Stimulated activated CD8-positive, alpha-beta memory T cell treated with anti-CD3 and anti-CD28 coated beads, Interleukin-7, amount 100 ng/mL, for 1 hour (primary cell): ENCODE measurements at places on chromosomes 1 and 21.

DNA sequence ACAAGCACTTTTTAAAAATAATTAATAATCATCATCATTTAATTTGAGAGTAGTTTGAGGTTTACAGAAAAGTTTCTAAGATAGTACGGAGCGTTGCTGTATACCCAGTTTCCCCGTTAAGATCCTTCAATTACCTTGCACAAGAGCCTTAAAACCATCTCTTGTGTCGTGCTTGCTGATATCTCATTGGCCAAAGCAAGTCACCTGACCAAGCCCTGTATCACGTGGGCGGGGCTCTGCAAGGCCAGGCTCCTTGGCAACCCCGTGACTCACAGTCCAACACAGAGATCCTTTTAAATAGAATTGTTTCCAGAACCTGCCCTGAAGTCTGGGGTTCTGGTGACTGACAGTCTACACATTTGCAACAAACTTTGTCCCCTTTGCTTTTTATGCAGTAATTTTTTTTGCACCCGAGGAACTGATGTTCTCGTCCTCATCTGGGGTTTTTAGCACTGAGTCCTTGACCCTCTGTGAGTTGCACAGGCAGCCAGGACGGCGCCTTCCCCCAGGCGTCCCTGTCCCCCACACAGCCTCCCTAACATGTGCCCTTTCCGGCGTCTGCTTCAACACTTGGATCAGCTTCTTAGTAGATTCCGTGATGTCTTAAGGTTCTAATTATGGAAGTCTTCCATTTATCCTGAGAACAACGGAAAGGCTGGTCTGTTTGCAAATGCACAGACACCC is 183.3 kb upstream of the TMEM51 start:
- no peak for DNase-seq

DNA sequence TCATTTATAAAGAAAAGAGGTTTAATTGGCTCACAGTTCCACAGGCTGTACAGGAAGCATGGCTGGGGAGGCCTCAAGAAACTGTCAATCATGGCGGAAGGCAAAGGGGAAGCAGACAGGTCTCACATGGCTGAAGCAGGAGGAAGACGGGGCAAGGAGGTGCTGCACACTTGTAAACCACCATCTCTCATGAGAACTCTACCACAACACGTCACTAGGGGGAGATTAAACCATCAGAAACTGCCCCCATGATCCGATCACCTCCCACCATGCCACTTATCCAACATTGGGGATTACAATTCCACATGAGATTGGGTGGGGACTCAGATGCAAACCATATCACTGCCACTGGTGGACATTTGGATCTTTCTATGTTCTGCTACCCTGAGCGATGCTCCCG is 351.4 kb downstream of the NPHP4 start:
- no peak for DNase-seq

GRCh38 chr1:232040260-232040659 is 413.7 kb downstream of the DISC1 start:
- no peak for DNase-seq

DNA sequence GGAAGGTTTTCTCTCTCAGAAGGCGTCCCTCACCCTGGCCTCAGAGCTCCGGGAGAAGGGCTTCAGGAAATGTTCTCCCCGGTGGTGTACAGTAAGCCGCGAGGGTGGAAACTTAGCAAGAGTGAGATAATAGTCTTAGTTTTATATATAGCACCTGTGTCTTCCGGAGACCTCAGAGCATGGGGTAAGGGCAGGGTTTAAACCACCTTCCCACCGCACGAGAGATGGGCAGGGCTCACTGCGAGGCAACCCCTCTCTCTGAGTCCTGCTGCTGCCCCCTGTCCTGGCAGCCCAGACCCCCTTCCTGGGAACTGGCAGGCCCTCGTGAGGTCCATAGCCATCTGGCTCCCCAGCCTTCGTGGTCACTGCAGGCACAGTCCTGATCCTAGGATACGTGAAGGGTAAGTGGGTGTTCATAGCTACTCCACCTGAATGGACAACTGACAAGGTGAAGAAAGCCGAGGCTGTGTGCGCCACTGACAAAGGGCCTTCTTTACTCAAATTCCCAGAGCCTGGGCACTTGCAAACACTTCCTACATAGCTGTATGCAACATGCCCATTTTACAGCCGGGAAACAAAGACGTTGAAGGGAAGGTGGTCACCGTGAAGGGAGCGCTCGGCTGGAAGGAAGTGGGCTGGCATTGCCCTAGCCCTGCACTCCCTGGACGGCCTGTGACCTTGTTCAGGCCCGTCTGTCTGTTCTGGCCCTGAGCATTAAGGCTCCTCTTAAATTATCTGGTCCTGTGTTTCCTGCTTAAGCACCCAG is 26.9 kb downstream of the ITPKB start:
- no peak for DNase-seq

GRCh38 chr1:218346391-218347204 is 1.5 kb downstream of the TGFB2 start:
- DNase-seq: no peak

DNA sequence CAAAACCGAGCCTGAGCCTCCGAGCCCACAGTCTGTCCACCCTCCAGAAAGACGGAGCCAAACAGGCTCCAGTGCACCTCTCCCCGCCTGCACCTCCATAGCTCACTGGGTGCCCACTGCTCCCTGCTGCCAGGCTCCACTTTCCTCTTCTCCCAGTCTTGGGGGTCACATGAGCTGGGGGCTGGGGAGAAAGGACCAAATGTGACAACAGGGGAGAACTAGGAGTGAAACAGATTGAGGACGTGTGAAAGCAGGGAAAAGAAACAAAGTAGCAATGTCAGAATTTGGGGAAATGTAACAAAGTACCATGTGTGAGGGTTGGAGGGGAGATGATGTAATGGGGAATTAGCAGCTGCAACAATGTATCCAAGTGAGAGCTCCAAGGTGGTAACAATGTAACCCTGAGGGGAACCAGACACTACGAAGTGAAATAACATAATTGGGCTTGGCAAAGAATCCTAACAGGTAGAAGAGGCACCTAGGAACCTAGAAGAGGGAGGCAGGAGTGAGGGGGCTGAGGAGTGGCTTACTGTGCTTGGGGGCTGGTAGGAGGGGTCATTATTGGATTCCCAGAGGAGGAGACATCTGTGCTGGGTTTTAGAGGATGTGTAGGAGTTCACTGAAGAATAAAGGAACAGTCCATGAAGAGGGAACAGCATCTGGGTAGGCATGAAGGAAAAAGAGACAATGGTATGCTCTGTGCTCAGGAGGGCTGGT is 12.5 kb downstream of the SDC3 start:
- no peak for DNase-seq

DNA sequence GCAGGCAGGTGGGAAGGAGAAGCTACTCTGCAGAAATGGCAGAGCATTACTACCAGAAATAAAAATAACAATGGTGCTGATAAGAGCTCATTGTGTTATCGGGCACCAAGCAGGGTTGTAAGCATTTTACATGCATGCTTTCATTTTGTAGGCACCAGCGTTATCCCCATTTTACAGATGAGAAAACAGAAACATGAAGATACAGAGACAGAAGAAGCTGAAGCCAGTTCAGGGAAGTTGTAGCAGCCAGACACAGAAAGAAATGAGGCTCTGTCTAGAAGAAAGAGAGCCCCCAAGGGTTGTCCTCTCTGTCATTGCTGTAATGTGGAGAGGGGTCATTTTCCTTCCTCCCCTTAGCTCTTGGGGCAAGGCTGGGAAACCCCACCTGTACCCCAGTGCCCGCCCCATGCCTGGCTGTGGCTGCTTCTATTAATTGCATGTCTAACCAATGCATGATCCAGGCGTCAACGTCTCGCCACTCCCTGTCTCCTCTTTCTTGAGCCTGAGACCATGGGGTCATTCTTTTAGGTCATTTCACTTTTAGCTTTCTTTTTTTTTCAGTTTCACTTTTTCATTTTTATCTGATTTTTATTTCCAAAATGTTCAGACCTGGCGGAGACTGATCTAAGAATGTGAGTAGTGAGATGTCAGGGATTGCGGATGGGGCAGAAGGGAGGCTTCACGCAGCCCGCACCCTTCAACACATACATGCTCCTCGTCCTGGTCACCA is 6.8 kb downstream of the OLIG1 start:
- no peak for DNase-seq

DNA sequence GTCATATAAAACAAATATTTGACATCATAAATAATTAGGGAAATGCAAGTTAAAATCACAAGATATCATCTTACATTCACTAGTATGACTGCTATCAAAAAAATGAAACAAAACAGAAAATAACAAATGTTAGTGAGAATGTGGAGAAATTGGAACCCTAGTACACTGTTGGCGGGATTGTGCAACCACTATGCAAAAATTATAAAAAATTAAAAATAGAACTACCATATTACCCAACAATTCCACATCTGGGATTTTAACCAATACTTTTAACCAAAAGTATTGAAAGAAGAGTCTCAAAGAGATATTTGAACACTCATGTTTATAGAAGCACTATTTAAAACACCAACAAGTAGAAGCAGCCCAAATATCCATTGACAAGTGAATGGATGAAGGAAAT is 797.2 kb upstream of the ADAMTS5 start:
- no peak for DNase-seq

DNA sequence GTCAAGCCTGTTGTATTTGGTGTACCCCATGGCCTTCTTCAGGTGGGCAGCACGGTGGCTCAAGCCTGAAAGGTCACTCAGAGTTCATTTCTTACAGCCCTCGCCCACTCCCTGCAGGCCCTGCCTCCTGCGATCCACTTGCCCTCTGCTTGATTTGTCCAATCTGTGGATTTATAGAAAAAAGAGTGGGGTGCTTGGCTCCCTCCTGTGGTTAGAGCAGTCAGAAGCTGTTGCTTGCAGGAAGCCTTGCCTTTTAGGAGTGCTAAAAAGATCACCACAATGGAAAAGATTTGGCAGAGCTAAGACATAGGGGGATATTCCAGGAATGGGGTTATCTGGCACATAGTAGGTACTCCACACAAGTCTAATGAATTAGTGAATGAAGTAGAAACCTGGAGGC is 108.0 kb upstream of the TRABD2B start:
- DNase-seq: no peak

DNA sequence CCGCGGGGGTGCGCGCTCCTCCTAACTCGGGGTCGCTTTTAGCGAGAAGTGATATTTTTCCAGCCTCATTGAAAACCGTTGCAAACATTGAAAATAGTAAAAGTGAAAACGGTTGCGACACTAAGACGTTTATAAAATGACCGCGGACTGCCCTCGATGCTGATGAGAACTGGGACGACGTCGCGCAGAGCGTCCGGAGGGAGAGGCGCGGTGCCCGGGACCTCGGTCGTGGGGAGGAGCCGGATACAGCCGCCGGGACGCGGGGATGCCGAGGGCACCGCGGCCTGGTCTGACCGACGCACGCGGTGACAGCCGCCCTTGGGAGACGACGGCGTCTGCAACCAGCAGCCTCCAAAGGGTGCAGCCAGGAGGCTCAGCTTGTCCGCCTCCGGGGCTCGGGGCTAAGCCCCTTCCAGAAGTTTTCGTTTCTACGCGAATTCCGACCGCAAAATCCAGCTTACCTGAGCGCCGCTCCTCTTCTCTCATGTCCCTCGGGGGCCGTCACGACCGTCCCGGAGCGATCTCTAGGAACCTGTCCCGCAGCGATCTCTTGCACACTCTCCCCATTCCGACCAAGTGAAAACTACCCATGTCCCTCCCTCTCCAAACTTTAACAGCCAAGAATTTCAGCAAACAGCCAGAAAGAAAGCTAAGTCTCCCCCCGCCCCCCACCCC is 144.4 kb upstream of the ETS2 start:
- DNase-seq: no peak
